Stimulated activated CD8-positive, alpha-beta memory T cell treated with anti-CD3 and anti-CD28 coated beads, Interleukin-7, amount 100 ng/mL, for 24 hours (primary cell): ENCODE measurements at places on chromosomes 3 and 15.

DNA sequence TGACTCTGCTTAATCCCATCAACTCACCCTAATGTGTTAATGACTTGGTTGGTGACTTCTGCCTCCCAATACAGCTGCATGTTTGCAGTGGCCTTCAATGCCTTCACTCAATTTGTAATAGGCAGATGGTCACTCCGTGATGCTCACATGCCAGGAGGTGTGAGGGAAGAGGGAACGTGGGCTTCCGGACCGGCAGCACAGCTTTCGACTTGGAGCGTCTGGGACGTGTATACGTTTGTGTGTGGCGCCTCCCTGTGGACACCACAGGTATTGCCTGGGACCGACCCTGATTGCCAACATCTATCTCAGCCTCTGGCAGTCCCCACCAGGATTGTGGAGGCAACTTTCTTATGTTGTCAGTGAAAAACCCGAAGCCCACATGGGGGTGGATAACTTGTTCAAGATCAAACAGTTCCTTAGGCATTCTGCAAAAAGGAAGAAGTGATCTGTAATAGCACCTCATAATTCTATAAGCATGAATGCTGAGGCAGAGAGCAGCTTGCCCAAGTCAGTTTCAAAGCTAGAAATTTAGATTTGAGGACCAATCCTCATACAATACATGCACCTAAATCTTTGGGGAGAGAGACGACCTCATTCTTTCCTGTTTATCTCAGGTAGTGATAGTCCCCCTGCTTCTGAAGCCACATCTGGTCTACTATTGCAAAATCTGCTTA, 16.9 kb downstream of the MRPL46 start:
- DNase-seq, result peak; percentile 52

DNA sequence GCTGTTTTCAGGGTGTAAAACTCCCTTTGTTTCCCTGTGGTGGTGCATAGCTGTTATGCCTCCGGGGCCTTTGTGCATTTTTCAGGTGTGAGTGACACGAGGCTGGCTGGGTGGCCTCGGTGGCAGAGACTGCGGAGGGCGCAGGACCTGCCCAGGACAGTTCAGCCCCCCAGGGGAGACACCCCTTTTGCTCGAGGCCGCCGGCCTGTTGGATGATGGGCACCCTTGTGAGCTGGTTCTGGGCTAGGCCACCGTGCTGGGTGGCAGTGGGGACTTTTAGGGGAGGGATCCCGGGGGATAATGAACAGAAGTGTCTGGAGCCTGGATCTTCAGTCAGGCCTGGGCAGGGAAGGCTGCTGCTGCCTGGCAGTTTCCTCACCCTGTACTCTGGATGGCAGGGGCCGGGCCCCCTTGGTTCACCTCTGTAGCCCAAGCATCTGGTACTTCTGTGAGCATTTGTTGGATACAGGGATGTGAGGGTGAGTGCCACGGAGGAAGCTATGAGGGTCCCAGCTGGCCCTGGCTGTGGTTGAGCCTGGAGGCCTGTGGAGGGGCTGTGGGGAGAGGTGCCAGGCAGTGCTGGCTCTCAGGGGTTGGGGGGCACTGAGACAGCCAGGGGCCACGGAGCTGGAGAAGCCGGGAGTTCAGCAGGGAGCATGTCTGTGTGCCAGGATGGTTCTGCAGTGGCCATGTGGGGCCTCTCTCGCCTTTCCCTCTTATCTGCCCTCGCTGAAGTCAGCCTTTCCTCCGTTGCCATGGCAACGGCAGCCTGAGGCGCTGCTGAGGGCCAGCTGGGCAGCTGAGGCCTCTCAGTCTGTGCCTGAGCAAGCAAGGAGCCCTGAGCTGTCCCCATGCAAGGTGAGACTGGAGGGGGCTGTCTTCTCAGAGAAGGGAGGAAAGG, 49.0 kb downstream of the KY start:
- DNase-seq, result no peak

DNA sequence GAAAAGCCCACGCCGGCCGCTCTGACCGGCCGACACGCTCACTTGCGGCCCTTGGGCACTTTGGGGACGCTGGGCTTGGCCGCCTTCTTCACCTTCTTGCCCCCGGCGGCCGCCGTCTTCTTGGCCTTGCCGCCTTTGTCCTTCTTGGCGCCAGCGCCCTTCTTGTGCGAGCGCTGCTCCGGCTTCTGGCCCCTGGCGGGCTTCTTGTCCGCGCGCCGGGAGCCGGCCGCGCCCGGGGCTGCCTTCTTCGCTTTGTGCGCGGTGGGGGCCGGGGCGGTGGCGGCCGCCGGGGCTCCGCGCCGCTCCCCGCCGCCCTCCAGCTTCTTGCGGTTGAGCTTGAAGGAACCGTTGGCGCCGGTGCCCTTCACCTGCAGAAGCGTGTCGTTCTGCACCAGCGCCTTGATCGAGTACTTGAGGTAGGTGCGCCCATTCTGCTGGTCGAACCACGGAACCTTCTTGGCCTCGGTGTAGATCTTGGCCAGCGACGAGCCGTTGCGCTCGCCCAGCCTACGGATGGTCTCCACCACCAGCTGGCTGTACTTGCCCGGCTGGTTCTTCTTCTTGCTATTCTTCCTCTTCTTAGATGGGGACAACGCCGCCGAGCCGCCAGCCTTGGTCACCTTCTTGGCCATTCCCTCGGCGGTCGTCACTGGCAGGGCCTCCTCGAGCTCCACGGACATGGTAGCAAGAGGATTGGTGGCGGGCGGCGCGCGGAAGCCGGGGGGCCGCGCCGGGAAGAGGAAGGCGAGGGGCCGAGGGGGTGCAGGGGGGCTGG, 36.7 kb downstream of the HMCES start:
- DNase-seq, result no peak

DNA sequence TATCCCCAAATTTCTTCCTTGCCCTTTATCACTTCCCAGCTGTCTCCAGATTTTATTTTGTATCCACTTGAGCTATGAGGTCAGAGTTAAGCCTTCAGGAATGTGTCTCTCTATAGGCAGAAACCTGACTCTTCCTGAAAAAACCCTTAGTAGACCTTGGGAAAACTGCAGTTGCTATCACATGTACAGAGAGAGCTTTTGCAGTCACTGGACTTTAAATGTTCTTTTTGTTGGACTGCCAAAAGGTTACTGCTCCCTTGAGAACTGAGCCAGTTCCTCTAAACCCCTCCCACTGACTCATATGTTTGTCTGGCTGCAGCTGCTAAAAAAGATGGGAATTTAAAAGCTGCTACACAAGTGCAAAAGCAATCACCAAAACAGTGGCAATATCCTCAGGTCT, 169.1 kb upstream of the CCDC54 start:
- no peak for DNase-seq

DNA sequence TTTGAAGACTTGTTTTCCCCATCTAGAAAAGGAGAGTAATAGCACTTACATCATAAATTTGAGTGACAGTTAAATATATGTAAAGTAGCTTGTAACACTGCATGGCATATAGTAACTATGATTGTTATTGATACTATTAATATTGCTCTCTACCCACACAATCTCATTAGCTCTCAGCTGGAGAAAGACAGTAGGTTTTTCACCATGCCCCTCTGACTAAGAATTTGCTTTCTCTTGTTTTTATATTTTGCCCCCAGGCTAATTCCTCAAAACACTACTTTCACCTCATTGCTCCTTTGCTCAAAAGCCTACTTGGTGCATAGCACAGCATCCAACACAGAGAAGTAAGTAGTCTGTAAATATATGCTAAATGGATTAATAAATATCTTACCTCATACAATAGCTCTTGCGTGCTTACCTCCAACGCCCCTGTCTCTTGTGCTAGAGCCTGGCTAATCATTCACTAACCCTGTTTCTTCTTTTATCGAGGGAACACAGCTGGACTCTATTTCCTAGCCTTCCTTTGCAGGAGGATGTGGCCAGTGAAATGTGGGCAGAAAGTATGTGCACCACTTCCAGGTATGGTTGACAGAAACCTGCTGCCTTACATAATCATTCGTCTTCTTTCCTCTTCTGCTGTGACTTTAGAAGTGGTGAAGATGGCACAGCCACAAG, 190.0 kb downstream of the PLCH1 start:
- no peak for DNase-seq
